ENCODE measurements at places on chromosomes 2 and 18. TPM values are rescaled to one million over a fixed set of nuclear protein-coding genes. Genes with fewer than 3 reads are reported as not detected.

DNA sequence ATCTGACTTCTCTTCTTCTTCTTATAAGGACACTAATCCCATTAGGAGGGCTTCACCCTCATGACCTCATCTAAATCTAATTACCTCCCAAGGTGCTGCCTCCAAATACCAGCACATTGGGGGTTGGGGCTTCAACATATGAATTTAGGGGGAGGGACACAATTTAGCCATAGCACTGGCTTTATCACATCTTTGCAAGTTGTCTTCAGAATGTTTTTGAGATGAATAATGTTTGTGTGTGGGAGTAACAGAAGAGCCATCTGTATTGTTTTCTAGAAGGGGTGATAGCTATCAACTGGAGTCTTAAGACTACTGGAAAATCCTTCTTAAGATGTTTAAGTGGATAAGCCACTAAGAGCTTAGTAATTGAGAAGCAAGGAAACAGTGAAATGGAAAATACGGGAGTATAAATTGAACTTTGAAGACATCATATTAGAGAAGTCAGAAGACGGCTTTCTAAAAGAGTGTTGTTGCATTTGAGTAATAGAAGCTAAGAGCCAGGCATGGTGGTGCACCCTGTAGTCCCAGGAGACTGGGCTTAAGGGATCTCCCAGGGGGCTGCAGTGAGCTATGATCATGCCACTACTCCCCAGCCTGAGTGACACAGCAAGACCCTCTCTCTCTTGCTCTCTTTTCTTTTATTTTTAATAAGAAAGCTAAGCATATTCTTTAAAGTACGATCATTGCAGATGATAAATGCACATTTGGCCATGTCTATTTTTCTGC lies 32.6 kb upstream of the B3GNT2 start:
- no peak for DNase-seq

- no peak for DNase-seq
Measured at GRCh38 chr18:74380916-74381315, 65.3 kb downstream of the C18orf63 start.

DNA sequence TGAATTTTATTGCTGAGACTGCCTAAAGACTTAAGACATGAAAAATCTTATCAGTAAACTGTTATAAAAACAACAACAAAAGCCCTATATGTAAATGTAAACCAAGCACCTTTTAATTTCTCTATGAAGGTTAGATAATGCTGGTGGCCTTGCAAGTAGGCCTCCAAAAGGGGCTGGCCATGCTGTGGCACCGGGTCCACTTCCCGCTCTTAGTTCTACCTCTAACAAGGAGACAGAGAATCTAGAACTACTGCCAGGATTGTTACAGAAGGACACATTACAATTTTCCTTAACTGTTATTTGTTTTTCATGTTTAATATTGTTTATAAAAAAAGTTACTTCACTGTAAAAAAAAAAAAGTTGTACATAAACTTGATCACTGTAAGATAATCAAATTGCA lies 49.0 kb downstream of the UGP2 start:
- DNase-seq, result no peak

- peak; percentile 41 for DNase-seq
Measured at GRCh38 chr2:207370646-207371045, 159.1 kb upstream of the CREB1 start.

DNA sequence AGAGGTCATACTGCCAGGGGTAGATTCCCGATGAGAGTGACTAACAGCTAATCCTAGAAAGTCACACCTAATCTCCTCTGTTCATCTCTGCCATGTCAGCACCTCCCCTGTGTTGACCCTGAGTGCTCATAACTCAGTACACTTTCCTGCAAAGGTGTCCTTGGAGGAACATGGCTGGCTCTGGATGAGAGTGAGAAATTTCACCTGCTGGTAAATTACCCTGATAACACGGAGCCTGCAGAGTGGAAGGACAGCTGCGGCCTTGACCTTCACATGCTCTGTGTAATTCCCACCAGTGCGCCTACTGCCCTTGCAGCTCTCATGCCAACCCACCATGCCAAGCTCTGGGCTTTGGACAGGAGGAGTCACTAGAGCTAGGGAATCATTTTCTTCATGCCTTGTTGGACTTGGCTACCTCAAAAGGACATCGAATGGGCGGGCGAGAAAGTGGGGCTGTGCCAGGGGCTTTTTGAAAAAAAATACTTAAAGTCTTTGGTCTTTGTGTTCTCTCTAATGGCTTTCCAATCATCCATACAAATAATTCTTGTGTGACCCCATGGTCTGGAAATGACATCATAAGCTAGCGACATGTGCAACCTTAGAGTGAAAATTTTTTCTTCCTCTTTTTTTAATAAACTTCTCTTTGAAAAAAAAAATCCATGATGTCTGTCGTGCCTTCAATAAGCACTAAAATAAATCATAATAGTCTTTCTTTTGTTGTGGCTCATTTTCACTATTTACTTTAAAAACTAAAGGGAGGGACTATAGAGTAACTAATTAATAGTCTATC lies 319.9 kb downstream of the MYCN start:
- no peak for DNase-seq

SCN7A gene
- total RNA-seq, result not detected

WDR7 gene
- 10.0 TPM for total RNA-seq

SERPINB4 gene
- total RNA-seq, result not detected

RFX8 gene
- not detected for total RNA-seq

METAP1D gene
- 10.8 TPM for total RNA-seq
